ENCODE measurements at places on chromosomes 12 and 14. TPM values are rescaled to one million over a fixed set of nuclear protein-coding genes. Genes with fewer than 3 reads are reported as not detected.

DNA sequence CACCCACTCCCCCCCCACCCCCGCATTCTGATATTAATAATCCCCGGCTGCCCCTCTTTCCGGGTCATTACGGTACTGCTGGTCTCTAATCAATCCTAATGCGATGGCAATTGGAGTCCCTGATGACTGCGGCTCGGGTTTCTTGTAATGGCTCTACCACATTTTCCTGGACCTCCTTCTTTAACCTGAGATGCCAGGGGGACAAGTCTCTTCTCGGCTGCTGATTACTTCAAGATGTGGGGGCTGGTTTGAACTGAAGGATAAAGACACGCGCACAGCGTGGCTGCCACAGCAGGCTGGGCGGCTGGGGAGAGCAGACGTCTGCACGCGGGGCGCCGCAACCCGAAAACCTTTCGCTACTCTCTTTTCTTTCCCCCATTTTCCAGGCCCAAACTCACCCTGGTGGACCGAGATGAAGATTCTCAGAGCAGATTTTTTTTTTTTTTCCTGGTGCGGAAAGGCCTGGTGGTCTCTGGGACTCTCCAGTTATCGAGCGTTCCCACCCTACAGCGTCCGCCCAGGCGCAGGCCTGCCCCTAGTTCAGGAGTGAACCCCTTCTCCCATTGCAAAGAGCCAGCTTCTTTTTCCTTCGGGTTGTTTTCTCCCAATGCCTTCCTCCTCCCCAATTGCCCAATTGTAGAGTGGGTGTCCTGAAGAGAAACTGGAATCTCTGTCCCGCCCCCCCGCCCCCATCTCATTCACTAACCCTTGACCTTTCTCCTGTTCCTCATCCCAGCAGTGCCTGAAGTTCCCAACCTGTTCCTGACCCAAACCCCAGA lies 6.0 kb upstream of the SIX1 start:
- DNase-seq, result no peak

SLC6A13 gene
- not detected for total RNA-seq

VDR gene
- 69.5 TPM for total RNA-seq

DNA sequence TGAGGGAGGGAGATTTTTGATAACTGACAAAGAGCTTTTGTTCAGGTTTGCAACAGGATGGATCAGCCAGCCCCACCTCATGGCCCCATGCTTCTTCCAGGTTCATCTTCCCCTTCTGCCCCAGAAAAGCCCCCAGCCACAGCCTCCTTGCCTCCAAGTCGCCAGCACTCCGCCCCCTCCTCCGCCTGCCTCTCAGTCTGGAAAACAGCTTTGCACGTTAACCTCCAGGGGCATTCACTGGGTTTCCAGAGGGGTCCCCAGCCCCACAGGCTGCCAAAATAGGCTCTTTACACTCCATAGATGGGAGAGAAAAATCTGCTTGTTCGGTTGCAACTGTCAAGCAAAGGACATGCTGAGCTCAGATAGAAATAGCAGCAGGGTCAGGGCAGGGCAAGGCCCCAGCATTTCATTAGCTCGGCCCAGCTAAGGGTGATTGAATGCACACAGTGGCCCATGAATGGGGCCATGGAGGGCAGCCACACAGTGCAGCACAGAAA lies 253.6 kb downstream of the ZFP36L1 start:
- no peak for DNase-seq

DNA sequence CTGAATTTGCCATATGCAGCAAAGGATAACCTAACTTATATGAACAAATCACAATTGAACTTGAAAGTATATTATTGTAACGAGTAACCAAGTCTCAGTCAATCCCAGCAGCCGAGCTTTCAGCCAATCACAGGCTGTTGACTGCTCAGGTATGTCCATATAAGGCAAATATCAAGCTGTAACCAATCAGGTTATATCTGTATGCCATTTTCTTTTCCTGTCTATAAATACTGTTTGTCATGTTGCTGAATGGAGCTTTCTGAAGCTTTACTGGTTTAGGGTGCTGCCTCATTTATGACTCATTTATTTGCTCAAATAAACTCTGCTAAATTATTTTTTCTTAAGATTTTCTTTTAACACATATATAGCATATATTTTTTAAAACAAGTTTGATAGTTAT lies 1059.5 kb downstream of the GALC start:
- DNase-seq, result no peak

DNA sequence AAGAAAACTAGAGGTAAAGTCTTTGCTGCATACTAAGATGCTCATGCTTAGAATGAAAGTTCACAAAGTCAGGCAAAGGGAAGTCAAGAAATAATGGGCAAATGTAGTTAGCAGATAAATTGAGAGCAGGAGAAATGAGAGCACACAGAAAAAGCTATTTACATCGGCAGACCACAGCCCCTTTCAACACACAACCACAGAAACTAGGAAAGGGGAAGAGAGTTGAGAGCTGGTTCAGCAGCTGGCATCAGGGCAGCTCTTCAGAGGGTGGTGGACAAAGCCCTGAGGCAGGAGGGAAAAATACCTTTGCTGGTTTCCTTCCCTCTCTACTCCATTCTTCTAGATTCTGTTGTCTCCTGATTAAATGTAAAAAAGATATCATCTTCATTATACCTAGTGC lies 95.4 kb upstream of the ANO4 start:
- DNase-seq, result no peak

DNA sequence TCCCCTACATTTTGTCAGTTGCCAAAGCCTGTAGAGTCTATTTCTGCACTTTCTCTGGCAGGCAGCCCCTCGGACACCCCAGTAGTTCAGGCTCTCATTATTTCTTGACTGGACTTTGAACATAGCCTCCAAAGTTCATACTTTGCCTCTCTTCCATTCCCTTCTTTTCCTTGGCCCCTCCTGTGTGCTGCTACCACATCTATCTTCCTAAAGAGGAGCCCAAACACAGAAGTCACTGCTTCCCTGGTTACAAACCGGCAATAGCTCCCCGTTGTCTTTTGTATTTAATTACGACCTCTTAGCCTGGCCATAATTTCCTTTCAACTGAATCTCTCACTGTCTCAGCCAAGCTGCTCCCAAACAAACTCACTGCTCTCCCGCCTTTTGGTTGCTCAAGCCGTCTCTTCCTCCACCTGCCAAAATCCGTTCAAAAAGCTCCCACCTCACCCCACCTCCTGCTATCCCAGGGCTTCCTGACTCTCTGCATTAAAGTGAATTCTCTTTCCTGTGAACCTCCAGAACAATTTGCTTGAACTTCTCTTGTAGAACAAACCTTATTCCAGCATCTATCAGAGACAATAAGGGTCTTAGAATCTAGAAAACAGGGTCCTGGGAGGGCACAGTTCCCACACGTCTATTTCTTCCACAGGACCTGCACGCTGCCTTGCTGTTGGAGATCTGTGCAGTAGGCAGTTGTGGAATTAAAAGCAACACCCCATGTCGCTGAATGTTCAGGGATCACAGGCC lies 46.9 kb downstream of the PRMT8 start:
- DNase-seq, result no peak

GRCh38 chr12:87656311-87656710 lies 372.9 kb downstream of the C12orf50 start:
- DNase-seq, result no peak

DEGS2 gene
- total RNA-seq, result 27.9 TPM

ZNF891 gene
- 4.3 TPM for total RNA-seq
